ENCODE measurements at places on chromosomes 3 and 15.

DNA sequence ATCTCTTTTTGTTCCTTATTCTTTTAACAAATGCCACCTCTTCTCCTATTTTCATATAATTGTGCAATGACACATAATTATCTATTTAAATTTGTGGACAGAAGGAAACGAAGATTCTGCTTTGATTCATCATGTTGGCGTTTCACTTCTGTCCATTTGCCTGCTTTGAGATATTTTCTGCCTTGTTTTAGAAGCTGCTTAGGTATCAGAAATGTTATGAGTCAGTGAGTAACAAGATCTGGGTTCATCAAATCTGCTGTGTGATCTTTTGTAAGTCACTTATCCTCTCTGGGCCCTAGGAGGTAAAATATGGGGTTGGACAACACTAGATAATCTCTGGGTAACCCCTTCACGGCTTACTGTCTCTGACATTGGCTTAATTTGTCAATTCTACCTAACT is 7.3 kb upstream of the MINDY4B start:
- no peak for DNase-seq

DNA sequence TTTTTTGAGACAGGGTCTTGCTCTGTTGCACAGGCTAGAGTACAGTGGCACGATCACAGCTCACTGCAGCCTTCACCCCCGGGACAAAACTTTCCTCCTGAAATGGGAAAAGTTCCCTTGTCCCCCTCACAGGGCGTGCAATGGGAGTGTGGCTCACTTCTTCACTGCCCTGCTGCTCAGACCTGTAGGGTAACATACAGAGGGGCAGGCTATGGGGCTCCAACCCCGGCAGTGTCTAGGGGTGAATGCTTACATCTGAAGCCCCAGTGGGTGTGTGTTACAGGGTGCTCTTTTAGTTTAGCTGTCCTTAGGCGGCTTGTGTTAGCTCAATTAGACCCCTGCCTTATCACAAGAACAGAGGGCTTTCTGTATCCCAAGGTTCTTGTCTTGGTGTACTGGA is 157.3 kb downstream of the RBPMS2 start:
- no peak for DNase-seq

- DNase-seq = peak; percentile 83
Observed at GRCh38 chr15:100526027-100526481, 2.7 kb downstream of the CERS3 start.

GRCh38 chr3:153704115-153704514 is 417.1 kb upstream of the ARHGEF26 start:
- no peak for DNase-seq
